PC-3 (cell line): ENCODE measurements at places on chromosomes 1 and 21. TPM values are rescaled to one million over a fixed set of nuclear protein-coding genes. Genes with fewer than 3 reads are reported as not detected.

The EFHD2 gene
- total RNA-seq: 192 and 271 TPM in 2 replicates

The ATP1A2 gene
- total RNA-seq: not detected in 2 replicates

The SPRR3 gene
- total RNA-seq: 0.51 TPM in 1 of 2 replicates, not detected in the other

The SH3BGR gene
- total RNA-seq: 0.40 and 1.3 TPM in 2 replicates

The BSND gene
- total RNA-seq: not detected in 2 replicates

The MYBPH gene
- not detected in 2 replicates for total RNA-seq

The SLC5A9 gene
- total RNA-seq: not detected in 2 replicates

The PIK3C2B gene
- total RNA-seq: 34.7 and 35.3 TPM in 2 replicates

The POU3F1 gene
- total RNA-seq: not detected in 2 replicates

The RLF gene
- 14.7 and 15.1 TPM in 2 replicates for total RNA-seq

The PLA2G2D gene
- total RNA-seq: not detected in 2 replicates

The AGT gene
- total RNA-seq: 0.35 TPM in 1 of 2 replicates, not detected in the other

The ERRFI1 gene
- total RNA-seq: 218 and 227 TPM in 2 replicates

The RAVER2 gene
- total RNA-seq: 11.4 and 12.2 TPM in 2 replicates

The NHLH1 gene
- total RNA-seq: not detected in 2 replicates

GRCh38 chr1:207742850-207743555 lies 8.9 kb upstream of the CD46 start:
- no peak for DNase-seq

GRCh38 chr1:178344513-178345091 lies 152.2 kb downstream of the CLEC20A start:
- peak; percentile 66 for DNase-seq

GRCh38 chr21:39673163-39673562 lies 60.4 kb downstream of the B3GALT5 start:
- DNase-seq: no peak

DNA sequence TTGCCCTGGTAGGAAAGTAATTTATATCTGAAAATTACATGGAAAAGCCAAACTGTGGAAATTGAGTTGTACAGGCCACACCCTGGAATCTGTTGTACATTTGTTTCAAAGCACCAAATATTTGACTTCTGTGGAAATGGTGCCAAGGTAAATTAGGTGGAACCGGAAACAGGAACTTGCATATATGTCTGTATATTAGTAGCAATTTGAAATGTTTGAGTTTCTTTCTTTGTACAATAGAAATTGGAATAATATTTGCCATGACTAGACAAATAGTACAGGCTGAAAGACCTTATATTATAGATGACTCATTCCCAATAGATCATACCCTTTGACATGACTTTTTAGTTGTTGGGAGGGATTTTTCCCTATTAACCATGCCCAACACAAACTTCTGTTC lies 10.5 kb upstream of the TAF1A start:
- peak; percentile 92 for DNase-seq

- no peak for DNase-seq
These were observed 19.7 kb downstream of the MRPL37 start for GRCh38 chr1:54219688-54220003.

- peak; percentile 30 for DNase-seq
These were observed 4.0 kb upstream of the PLEKHM2 start for GRCh38 chr1:15680131-15680530.

DNA sequence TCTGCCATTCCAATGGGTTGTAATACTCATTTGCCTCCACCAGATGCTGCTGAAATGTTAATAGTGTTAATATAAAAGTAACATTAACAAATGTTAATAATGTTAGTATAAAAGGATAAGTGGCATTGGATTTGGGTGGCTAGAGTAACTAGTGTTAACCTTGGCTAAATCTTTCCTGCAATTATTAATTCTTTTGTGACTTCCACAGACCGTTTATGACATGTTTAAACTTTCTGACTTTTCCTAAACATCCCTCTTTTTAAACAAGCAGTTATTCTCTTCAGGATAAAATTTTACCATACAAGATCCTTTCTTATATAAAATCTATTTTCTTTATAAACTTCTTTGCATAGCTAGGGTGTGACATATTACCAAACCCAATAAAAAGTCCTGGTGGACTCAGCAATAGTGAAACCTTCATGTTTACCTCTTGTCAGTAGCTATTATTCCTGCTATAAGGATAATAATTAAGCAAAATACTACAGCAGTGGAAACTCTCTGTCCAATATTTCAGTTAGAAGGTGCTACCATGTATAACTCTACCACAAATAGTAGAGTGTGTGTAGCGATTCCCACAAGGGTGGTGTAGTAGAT lies 41.5 kb downstream of the CCDC30 start:
- DNase-seq: peak; percentile 19

- DNase-seq: no peak
These were observed 26.9 kb upstream of the KCNE2 start for GRCh38 chr21:34336756-34337391.

DNA sequence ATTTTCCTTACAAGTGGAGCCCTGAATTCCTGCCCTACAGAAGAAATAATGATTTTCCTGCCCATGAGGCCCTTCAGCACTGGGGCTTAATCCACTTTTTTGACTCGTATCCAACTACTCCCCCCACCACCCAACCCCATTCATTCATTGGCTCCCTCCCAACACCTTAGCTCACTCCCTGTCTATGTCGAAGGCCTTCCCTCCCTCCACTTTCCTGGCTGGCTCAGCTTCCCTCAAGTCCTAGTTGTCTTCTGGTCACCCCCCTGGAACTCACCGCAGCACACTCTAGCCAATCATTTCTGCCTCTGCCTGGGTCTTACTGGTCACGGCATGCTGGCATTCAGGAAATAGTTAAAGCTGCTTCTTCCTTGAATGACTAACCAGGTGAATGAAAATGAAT lies 118.9 kb downstream of the PGBD5 start:
- DNase-seq: peak; percentile 57

GRCh38 chr21:42097860-42098454 lies 26.8 kb downstream of the UMODL1 start:
- DNase-seq: peak; percentile 96

DNA sequence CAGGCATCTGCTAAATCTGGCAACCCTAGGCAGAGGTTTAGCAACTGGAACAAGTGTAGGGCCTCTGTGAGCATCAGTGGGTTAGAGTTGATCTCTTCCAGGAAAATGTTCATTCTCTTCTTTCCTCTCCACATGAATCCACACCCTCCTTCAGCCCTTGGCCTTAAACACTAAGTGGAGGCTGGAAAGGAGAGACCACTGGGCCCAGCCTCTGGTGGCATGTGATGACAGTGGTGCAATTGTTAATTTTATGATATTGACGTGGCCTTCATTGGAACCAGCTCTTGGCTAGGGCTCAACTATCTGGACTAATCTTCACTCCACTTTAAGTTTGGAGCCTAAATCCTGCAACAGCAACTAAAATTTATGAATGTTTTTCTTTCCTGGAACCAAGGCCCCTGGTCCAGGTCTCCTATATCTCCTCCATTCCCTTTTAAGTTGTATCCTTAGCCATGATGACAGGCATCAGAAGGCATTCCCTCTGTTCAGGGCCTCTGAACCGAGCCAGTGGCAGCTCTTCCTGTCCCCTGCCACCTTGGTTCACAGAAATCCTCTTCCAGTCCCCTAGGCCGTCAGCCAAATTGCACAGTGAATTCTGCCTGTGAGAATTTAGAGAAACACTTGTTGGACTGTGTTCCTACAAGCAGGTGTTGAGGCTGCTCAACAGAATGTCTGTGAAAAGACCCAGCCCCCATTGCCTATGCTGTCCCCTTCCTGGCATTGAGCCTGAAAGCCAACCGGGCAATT lies 132.2 kb downstream of the PSMG1 start:
- no peak for DNase-seq

DNA sequence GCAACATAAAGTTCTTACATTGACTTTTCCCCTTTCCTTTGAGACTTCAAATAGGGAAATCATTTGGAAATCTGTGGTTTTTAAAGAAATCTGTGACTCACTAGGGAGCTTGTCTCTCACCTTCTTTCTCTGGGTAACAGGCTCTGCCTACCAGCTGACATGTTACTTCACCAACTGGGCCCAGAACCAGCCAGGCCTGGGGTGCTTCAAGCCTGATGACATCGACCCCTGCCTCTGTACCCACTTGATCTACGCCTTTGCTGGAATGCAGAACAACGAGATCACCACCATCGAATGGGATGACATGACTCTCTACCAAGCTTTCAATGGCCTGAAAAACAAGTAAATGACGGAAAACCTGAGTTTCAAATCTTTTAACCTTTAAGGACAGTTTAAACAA lies 9.2 kb upstream of the CHIA start:
- no peak for DNase-seq

DNA sequence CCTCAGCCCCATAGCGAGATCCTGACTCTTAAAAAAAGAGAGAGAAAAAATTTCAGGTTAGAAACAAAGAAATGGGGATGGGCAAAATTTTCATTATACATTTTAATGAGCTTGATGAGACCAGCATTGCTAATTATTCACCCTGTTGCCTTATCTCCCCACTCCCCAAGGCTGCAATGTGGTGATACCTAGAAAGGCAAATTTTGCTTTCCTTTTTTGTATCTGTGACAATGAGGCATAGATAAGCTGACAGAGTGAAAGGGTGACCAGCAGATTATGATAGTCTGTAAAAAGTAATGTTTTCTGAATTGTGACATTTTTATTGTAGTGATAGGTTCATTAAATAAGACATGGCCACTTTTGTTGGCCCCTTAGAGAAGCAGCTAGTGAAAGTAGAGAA lies 12.9 kb downstream of the SRRM1 start:
- DNase-seq: no peak

- peak; percentile 69 for DNase-seq
These were observed 1.2 kb downstream of the FAM167B start for GRCh38 chr1:32247983-32248889.

DNA sequence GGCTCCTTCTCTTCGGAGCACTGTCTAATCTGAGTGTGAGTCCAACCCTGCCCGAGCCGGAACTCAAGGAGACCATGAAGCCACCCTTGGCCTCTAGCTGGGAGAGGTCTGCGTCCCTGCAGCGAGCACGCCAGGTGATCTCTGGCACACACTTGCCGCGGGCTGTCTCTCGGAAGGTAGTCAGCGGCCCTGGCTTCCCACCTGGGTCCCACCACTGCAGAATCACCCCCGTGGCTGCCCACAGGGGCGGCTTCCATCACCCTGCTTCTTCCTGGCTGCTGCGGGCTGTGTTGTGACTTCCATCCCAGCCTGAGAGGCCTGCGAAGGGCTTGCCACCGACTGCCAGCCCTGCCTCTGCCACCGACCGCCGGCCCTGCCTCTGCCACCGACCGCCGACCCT lies 17.0 kb downstream of the FAAP20 start:
- DNase-seq: no peak

DNA sequence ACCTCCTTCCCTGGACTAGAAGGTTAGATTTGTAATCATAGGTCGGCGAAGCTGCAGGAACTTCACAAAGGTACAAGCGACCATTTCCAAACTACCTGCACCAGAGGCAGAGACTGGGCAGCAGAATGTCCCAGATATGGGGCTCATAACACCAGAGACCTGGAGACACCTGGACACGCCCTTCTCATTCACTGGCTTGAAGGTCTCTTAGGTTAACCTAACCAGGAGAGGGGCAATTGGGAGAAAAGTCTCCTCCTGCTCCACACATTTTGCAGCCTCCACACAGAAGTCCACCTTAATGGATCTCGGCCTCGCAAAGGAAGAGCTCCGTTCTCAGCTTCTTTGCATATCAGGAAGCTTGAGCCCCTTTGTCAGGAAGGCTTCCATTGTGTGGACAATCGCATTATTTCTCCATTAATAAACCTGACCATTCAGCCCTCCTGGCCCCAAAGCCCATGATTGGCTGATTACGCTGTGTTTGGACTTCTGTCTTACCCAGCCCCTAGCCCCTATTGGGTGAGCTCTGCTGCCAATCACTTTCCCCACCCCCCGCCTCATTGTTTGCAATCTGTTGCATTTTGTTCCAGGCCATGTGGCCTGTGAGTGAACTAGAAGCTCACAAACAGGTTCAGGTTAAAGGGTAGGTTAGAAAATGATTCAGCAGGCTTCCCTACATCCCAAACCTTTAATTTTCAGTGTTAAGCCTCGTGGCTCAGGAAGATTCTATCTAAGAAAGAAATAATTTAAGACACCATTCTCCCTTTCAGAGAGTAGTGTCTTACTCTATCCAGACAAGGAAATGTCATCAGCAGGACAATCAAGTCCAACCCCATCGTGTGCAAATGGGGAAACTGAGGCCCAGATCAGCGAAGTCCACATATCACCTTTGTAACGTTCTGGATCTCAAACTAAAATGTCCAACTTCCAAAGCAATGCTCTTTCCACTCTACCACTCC lies 2.8 kb downstream of the MYCL start:
- peak; percentile 47 for DNase-seq

DNA sequence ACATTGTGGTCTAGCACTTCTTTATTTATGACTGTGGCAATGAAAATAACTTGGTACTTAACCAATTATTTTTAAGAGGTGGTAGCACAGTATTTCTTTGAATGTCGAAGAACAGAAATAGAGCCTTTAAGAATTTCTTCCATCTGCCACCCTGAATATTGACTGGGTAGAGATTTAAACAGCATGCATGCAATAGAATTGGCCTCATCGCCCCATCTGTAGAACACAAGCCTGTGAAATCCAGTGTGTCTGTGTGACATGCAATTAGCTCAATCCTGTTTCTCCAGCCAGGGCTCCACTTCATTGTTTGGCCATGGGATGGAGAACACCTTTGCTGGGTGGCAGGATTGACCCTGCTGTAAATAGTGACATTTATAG lies 17.1 kb upstream of the KLHDC8A start:
- no peak for DNase-seq

GRCh38 chr1:64516301-64516700 lies 46.4 kb downstream of the CACHD1 start:
- DNase-seq: peak; percentile 73

- no peak for DNase-seq
These were observed 239.5 kb downstream of the FAF1 start for GRCh38 chr1:50720457-50721053.

DNA sequence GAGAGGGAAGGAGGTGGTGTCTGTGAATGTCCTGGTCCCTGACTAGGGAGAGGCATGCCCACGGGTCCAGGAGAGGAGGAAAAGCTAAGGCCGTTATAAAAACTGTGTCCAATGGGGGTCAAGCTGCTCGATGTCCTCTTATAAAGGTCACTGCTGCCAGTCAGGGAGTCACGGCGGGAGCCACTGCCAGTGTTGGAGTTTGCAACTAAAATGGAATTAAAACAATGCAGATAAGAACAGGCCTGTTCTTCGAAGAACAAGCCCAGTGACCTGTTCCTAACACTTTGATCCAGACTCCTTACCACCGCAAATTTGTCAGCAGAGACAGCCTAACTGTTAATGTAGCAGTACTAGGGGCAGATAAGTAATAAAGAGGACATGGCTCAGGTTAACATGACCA lies 56.1 kb upstream of the SDC3 start:
- no peak for DNase-seq

- no peak for DNase-seq
These were observed 511.2 kb downstream of the PLPP3 start for GRCh38 chr1:56068210-56068609.

- no peak for DNase-seq
These were observed 23.6 kb downstream of the ACTA1 start for GRCh38 chr1:229410370-229410691.

GRCh38 chr1:9169601-9170137 lies 40.8 kb upstream of the GPR157 start:
- DNase-seq: no peak
